ENCODE measurements at places on chromosomes 1 and 21. TPM values are rescaled to one million over a fixed set of nuclear protein-coding genes. Genes with fewer than 3 reads are reported as not detected.

Gene LIN28A
- polyA plus RNA-seq: not detected

Gene OR10J1
- polyA plus RNA-seq: not detected

Gene FCRLB
- polyA plus RNA-seq: 0.76 TPM

Gene CCDC185
- not detected for polyA plus RNA-seq

Gene TTC39A
- polyA plus RNA-seq: 1.9 TPM

Gene CHD1L
- polyA plus RNA-seq: 14.1 TPM

Gene C8B
- 413 TPM for polyA plus RNA-seq

Gene RXRG
- 0.12 TPM for polyA plus RNA-seq

Gene PLA2G2C
- polyA plus RNA-seq: not detected

Gene KLF17
- polyA plus RNA-seq: not detected

Gene S100A2
- polyA plus RNA-seq: 0.67 TPM

Gene GBP7
- 26.0 TPM for polyA plus RNA-seq

Gene ORC1
- polyA plus RNA-seq: 0.31 TPM

DNA sequence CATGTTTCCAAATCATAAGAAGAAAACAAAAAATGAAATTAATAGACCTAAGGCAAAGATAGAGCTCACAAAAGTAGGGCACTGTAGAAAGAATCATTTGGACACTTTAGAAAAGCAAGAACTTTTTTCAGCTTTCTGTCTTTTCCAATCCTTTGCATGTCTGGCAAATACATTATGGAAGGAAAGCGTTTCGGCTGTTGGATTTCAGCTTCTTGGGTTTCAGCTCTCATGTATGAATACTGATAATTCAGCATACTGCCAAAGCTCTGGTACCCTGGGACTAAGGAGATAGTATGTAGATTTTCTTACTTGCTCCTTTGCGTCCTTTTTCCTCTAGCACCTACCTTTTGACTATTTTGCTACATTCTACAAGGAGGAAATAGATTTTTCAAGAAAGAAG lies 375.9 kb downstream of the BRINP3 start:
- DNase-seq: no peak

DNA sequence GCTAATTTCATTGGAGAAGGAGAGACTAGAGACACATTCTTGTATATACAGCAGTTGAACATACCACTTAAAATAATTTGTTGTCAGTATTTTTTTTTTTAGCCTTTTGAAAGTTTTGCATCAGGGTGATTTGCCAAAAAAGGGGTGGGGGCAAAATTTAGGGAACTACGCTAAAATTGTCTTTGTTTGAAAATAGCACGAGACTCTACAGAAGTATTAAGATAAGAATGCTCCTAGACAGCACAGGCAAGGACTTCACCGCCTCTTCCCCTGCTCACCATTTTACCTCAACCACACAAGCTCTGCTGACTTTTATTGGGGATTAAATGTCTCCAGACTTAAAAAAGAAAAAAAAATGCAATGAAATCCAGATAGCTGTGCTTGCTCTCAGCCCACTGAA lies 236.1 kb upstream of the USP25 start:
- DNase-seq: no peak

DNA sequence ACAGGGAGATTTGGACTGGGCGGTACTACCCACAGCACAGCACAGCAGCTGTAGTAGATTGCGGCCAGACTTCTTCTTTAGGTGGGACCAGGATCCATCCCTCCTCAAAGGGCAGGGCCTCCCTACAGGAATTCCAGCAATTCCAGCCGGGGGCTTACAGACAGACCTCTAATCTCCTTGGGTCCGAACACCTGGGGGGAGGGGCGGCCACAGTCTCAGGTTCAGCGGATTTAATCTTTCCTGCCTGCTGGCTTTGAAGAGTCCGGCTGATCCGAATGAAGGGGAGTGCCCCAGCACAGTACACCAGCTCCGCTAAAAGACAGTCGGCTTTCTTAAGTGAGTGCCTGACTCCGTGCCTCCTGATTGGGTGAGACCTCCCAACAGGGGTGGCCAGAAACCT lies 1708.5 kb downstream of the BRINP3 start:
- no peak for DNase-seq

- DNase-seq: no peak
Observed at GRCh38 chr1:39940980-39941871, 13.7 kb upstream of the MFSD2A start.

GRCh38 chr1:213179784-213180183 lies 128.7 kb downstream of the RPS6KC1 start:
- no peak for DNase-seq

DNA sequence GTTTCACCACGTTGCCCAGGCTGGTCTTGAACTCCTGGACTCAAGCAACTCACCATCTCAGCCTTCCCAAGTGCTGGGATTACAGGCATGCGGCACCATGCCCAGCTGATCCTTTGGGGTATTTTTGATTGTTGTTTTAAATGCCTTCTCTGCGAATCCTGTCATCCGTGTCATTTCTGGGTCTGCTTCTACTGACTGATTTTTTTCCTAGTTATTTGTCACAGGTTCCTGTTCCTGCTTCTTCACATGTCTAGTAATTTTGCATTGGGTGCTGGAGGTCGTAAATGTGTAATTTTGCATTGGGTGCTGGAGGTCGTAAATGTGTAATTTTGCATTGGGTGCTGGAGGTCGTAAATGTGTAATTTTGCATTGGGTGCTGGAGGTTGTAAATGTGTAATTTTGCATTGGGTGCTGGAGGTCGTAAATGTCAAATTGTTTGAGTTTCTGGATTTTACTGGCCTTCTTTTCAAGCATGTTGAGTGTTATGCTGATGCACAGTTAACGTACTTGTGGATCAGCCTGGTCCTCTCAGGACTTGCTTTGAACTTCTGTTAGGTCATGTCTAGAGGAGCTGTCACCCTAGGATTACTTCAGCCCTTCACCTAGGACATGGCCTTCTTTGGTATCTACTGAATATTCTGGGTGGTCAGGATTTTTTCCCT lies 4.1 kb upstream of the ARHGEF16 start:
- no peak for DNase-seq

DNA sequence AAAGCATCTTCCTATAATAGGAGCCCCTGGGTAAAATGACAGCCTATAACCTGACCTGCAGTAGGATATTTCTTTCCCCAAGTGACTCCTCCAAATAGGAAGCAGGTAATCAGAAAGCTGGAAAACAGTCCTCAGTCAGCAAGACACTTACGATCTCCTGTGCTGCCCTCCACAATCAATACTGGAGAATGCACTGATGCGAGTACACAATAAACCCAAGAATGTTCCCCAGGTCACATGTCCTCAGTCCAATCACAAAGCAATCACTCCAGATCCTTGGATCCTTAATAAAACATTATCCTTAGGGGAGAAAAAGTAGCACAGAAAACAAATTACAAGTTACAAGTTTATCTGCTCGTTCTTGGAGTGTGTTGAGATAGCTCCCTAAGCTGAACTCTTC lies 233.1 kb downstream of the SLC45A1 start:
- DNase-seq: no peak

- no peak for DNase-seq
Observed at GRCh38 chr1:110250749-110251148, 40.6 kb downstream of the KCNC4 start.

- peak; percentile 65 for DNase-seq
Observed at GRCh38 chr1:16612332-16613172, 812 bp downstream of the NBPF1 start.

DNA sequence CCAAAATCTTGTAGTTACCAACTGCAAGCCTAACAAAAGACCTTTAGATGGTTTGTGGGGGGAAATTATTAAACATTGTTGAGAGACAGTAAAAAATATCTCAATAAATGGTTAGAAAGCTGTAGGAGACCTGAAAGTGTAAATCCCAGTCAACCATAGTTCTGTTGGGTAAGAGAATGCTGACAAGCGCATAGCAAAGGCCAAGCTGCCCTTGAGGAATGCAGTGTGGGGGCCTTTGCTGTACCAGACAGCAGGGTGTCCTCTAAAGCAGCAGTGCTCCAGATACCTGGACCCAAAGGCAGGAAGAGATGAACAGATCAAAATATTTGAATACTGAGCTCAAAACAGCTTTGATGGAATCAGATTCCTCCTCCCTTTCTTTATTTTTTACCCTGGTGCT lies 54.6 kb downstream of the OBSCN start:
- DNase-seq: no peak

DNA sequence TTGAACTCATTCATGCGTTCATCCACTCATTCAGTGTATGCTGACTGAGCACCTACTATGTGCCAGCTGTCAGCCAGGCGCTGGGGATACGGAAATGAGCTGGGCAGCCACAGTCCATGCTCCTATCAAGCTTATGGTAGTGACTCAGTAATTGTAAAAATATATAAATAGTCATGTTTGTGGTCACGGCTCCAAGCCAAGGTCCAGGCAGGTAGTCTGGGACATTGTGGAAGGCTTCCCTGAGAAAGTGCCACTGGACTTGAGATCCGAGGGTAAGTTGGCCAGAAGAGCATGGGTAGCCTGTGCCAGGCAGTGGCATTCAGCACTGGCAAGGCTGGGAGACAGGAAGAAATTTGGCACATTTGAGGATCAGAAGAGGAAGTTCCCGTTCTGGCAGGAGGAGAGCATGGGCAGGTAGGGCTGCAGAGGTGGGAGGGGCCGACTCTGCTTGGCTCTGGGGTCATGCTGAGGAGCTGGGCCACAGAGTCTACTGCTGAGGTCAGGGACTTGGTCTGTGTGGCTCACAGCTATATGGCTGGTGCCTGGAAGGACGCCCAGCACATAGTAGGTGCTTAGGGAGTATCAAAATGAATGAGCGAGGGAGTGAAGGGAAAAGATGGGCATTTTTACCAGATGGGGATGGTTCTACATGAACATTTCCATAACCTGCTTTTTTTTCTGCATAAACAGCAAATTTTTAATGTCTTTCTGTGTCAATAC lies 6.9 kb downstream of the PTPRF start:
- no peak for DNase-seq

DNA sequence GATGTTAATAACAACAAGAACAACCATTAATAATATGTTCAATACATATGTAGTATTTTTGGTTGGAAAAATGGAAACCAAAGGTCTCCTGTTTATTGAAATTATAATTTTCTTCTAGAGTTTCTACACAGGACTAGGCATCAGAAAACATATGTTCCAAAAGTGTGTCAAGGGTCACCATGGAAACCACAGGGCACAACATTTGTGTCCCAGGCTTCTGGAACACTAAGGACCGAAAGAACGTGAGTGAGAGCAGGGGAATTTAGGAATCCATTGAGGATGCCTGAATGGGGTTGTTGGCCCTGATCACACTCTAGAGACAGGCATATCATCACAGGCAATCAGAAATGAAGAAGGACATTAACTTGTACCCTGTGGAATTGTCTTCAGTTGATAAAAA lies 7.5 kb upstream of the CDC14A start:
- DNase-seq: no peak

DNA sequence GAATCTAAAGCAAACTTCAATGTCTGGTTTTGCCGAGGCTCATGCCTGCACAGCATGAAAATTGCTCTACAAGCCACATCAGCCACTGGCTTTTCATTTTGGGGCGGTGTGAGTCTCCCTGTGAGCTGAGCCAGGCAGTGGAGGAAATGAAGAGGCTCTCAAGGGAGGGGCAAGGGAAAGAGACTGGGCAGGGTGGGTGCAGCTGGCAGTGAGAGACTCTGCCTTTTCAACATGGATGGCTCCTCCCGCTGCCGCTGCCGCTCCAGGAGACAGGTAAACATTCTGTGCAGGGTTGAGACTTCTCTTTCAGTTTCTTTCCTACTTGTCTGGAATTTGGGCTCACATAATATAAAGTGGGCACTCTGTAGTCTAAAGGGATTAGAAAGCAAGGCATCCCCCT lies 11.3 kb upstream of the CTSE start:
- DNase-seq: no peak

- DNase-seq: no peak
Observed at GRCh38 chr1:119462964-119463363, 44.0 kb upstream of the HSD3B1 start.

GRCh38 chr1:109438798-109439297 lies 12.6 kb upstream of the PSMA5 start:
- DNase-seq: no peak

DNA sequence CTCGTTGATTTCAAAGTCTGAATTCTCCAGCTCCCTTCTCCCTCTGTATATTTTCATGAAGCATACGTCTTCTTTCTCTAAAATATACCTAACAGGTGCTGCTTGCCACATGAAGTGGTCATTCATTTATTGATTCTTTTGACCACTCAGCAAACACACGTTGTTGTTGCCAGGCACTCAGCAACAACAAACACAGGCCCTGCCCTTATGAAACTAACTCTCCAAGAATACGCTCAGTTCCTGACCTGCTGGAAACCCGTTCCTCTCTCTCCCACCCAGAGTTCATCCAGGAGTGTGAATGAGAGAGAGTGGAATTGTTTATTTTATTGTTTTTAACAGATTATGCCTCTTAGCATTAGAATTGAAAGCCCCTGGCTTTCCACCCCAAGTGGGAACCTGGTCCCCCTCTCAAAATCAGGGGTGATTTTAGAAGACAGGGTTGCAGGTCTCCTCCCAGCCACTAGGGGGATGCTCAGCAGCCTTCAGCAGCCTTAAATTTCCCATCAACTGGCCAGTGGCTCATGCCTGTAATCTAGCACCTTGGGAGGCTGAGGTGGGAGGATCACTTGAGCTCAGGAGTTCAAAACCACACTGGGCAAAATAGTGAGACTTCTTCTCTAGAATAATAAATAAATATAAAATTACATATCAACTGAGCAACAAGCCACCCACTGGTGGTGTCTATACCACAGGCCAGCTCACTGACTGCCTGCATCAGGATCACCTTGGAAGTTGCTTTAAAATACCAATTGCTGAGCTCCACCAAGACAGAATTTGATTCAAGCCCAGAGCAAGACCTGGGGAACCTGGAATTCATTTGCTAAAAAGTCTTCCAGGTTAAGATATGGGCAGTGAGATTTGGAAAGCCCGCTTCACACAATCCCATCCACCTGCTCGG lies 181.0 kb upstream of the KLHDC7A start:
- no peak for DNase-seq

DNA sequence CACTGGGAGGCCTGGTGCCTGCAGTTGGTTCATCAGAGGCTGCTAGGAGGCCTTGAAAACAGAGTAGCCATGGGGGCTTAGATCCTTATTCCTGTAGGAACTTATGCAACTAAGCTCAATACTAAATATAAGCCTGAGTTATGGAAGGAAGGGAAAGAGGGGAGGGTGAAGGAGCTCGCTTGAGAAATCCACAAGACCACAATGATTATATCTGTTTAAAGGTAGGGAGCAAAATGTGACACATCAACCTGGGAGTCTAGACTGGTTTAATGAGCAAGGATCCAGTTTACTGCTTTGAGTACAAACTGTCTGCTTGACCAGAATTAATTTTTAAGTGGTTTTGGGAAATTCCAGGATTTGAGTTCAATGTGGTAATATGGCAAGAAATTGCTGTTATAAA lies 20.4 kb upstream of the ANGPTL7 start:
- DNase-seq: no peak
